Kasumi-1 (cell line): ENCODE measurements at places on chromosomes 1 and 21.

GRCh38 chr1:113579256-113580018, 179.8 kb downstream of the PHTF1 start:
- no peak for DNase-seq

GRCh38 chr1:47688461-47689296, 250.8 kb downstream of the FOXD2 start:
- no peak for DNase-seq

DNA sequence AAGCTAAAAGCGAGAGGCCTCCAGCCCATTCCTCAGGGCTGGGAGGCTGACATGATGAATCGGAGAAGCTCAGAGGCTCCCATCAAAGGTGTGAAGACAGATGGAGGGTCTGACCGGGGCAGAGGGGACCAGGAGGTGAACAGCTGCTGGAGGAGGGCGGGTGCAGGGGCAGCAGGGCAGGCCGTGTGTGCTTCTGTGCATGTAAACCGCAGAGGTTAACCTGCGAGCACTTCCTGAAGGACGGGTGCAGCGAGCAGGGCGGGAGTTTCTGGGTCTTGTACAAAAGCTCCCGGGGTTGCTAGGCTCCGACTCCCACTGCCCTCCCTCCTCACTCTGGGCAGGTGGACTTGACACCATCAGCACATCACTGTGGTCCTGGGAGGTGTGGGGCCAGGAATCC, 75.2 kb downstream of the PAX7 start:
- DNase-seq: no peak

DNA sequence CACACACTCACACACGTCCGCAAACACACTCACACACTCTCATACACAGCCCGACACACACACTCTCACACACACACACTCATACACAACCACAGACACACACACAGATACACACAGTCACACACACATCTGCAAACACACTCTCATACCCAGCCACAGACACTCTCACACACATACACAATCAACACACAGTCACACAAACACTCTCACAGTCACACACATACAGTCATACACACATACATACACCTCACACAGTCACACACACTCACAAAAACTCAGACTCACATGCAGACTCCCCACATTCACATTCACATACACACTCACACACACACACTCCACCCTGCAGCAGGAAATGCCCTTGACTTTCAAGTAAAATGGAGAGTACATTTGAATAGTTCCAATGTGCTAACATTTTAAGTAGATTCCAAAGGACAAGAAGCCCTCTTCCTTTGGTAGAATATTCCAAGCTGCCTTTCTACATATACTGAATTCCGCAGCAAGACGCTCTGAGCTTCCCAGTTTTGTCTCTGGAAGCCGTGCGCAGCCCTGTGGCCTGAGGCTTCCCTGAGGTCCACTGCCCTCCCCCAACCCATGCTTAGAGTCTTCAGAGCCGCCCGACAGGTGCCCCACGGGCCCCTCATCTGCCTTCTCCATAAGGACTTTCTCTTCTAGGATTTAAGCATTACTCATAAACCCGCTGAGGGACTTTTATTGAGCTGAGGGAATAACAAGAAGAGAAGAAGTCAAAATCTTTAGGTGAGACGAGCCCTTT, 9.7 kb downstream of the BATF3 start:
- DNase-seq: no peak

DNA sequence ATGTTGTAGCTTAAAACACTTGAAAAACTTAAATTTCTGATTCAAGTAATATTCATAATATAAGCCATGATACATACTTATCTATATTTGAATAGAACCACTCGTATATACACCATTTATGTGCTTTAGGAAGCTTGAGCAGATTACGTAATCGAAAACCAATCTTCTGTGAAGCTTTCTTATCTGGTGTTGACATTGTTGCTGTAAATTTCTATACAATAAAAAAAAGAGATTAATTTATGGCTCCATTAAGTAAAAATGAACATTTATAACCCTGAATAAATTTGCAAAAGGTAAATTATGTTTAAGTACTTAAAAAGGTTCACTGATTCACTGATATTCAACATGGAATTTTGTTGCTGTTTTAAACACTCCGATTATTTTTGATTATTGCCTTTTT, 21.4 kb downstream of the LIN9 start:
- DNase-seq: no peak
